ENCODE measurements at places on chromosomes 2 and 18.

- no peak for DNase-seq
These were observed 94.6 kb downstream of the PTH2R start for GRCh38 chr2:208501206-208501605.

DNA sequence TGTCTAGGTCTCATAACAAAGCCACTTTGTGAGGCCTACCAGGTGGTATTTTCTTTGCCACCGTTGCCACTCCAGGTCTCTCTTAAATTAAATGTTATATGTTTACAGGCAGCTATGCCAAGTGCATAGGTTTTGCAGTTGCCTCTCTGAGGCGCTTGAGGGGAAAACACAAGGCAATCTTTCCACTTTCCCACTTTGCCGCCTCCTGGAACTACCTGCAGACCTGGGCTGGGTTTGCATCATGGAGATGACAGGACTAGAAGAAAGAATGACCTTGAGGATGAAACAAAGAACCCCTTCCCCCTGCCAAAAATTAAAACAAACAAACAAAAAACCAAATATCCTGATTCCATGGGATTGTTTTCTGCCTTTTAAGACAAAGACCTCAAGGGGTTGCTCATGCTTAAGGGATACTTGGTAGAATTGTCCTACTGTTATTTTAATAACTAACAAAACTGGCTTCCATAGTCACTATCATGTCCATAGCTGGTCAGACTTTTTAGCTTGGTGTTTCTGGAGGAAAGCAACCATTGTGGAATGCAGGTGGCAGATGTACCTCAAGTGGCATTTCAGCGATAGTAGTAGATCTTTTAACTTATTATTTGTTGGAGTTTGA is 159.9 kb downstream of the PRPF40A start:
- no peak for DNase-seq

GRCh38 chr18:54396760-54397159 is 39.1 kb downstream of the C18orf54 start:
- no peak for DNase-seq

DNA sequence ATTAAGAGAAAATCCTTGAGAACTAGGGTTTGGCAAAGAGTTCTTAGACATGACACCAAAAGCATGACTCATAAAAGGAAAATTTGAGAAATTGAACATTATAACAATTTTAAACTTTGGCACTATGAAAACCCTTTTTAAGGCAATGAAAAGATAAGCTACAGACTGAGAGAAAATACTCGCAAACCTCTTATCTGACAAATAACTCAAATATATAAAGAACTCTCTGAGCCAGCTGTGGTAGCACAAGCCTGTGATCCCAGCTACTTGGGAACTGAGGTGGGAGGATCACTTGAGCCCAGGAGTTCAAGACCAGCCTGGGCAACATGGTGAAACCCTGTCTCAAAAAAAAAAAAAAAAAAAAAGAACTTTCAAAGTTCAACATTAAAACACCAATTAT is 70.5 kb downstream of the FAM168B start:
- no peak for DNase-seq

DNA sequence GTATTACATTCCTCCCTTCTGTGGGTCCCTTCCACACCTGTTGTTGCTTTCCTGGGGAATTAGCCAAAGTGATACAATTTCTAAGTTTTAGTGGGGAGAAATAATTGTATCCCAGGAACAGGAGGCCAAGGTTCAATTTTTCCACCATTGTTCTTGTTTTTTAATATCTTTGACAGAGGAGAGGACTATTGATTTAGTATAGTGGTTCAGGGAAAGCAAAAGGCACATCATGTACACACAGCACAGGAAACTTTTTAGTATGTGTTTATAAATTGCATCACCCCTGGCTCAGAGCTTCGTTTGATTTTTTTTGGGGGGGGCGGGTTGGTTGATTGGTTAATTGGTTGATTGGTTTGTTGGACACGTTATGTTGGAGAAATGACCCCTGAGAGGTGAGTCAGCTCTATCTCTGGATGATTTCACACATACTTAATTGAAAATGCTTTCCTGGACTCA is 431.6 kb downstream of the PID1 start:
- no peak for DNase-seq

- no peak for DNase-seq
These were observed 1.5 kb downstream of the PXDN start for GRCh38 chr2:1742681-1743395.

- no peak for DNase-seq
These were observed 16.2 kb downstream of the EPB41L3 start for GRCh38 chr18:5527603-5528002.

- no peak for DNase-seq
These were observed 121.2 kb upstream of the SLC35G4 start for GRCh38 chr18:11488175-11488574.

GRCh38 chr2:211748339-211748738 is 790.3 kb downstream of the ERBB4 start:
- no peak for DNase-seq

GRCh38 chr2:47405757-47406156 is 2.8 kb downstream of the MSH2 start:
- no peak for DNase-seq

DNA sequence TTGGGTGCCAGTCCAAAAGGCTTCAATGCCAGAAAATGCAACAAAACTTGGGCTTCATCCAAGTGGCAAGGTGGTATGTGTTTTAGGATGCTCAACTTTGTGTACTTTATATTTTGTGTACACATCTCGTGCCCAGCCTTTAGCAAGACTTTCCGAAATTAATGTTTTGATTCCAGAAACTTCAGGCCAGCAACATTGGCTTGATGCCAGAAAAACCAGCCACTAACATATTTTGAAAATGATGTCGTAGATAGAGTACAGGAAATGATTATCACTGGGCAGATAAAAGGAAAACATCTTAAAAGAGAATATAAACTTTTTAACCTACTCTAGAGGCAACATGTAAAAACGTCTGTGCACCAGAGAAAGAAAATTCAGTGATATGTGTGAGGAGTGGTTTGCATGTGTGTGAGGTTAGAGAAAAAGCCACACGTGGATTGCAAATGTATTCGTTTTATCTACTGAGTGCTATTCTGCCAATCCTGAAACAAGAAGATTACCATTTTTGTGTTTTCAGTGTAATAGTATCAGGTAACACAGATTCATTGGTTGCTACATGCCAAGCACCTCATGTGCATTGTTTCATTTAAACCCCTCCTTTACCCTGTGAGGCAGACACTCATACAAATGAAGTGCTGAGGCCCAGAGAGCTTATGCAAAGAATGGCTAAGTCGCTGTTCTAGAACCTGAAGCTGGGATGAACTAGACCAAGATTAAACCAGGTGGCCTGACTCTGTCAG is 264.8 kb downstream of the C1D start:
- DNase-seq: no peak

DNA sequence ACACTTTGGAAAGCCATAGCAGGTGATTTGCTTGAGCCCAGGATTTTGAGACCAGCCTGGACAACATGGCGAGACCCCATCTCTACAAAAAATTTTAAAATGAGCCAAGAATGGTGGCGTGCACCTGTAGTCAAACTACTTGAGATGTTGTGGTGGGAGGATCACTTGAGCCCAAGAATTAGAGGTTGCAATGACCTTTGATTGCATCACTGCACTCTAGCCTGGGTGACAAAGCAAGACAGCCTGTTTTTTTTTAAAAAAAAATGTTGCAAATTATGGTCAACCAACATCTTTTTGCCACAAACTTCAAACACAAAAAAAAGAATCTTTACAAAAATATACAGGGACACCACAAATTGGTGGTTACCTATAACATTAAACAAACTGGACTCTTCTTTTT is 40.3 kb downstream of the MEX3C start:
- no peak for DNase-seq

DNA sequence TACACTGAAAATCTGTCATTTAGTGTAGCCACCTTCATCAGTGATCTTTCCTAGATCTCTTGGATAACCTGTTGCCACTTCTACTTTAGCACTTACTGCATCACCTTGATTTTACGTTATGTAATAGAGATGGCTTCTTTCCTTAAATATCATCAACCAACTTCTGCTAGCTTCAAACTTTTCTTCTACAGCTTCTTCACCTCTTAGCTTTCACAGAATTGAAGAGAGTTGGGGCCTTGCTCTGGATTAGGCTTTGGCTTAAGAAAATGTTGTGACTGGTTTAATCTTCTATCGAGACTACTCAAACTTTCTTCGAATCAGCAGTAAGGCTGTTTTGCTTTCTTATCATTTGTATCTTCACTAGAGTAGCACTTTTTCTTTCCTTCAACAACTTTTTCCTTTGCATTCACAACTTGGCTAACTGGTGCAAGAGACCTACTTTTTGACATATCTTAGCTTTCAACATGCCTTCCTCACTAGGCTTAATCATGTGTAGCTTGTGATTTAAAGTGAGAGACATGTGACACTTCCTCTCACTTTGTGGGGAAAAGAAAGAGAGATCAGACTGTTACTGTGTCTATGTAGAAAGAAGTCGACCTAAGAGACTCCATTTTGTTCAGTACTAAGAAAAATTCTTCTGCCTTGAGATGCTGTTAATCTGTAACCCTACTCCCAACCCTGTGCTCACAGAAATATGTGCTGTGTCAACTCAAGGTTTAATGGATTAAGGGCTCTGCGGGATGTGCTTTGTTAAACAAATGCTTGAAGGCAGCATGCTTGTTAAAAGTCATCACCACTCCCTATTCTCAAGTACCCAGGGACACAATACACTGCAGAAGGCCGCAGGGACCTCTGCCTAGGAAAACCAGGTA is 99.6 kb downstream of the ATL2 start:
- DNase-seq: no peak

- no peak for DNase-seq
These were observed 2.0 kb downstream of the LYPD6 start for GRCh38 chr2:149332364-149332763.

DNA sequence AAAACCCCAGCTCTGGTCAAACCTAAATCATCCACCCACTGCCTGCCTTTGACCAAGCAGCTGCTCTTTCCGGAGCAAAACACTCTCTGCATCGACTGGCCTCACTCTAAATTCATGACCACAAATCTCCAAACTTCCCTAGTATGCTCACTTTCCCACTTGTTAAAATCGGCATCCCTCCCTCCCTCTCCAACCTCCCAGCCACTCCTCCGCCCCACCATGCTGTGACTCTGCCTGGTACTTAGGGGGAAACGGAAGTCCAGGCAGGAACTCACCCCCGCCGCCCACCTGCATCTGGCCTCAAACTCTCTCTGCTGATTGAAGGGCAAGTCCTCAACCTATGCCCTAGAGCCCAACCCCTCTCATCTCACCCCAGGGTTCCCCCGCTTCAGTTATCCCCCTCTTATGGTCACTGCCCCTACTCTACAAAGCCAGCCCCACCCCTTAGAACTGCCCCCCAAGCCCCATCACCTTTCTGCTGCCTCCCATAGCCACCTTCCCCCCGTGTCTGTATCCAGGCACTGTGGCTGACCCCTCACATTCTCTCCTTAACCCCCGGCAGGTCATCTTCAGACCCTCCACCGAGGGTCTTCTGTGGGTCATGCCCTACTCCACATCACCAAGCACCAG is 3.8 kb upstream of the ADRA2B start:
- no peak for DNase-seq

- no peak for DNase-seq
These were observed 299.0 kb downstream of the TRIB2 start for GRCh38 chr2:13015532-13016320.

DNA sequence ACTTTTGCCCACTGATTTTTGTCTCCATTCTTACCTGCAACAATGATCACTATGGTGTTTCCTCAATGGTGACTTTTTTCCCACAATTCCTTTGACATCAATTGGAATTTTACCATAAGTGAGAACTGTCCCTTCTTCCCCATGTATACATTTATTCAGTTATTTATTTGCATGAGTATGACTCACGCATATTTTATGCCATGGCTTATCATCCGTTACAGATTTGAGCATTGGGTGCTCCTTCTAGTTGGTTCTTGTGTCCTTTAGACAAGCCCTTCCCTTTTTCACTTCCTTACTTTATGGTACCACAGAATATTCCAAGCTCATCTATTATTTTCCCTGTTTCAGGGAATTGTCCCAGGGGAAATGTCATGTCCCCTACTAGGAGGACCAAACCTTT is 7.6 kb downstream of the COX5B start:
- DNase-seq: no peak

DNA sequence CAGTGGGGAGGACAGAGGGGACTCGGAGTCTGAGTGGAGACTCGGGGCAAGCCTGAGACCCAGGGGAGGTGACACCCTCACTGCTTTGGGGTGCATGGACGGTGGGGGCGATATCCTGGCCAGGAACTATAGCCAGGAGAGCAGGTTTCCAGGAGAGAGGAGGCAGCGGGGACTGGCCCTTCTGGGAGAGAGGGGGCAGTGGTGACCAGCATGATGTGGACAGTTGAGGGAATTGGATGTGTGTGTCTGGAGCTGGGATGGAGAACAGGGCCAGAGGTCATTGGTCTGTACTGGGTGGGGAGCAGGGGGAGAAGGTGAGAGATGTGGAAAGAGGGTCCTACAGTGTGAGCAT is 63.6 kb downstream of the ACKR3 start:
- no peak for DNase-seq

DNA sequence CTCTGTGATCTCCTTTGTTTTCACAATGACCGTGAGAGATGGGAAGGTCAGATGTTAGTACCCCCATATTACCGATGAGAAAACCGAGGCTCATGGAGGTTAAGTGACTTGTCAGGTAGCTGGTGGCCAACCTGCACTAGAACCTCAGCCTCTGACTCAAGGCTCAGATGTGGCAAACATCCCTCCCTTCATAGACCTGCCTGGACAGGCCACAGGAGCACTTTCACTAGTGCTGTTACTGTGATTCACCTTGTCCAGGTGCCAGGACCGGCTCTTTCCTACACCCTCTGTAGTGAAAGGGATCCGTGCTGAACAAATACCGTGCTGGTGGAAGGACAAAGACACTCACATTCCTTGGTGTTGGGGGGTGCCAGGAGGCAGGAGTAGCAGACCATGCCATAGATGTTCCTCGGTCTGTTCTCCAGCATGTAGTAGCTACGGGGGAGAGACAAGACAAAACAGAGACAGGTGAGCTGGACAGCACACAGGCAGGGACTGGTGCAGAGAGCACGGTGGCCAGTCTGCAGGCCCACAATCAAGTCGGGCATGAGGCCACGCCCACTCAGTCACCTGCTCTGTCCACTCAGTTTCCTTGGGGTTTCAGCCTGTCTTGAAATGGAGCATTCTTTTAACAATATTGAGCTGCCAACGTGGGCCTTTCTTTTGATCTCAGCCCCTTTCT is 65.9 kb downstream of the EDAR start:
- DNase-seq: no peak

DNA sequence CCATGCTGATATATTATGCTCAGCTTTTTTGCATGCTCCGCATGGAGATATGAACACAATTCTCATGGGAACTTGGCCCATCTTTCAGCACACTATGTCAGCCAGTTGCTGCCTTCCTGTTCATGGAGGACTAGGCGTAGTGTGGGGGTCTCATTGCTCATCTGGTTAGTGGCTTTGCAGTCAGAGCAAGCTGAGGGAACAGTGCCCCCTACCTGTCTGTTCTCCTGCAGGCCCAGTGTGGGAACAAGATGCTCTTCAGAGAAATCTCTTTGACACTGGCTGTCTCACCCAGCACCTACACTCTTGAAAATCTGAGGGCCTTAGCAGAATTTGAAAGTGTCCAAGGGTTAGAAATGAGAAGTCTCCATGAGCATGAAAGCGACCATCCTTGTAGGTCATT is 47.1 kb downstream of the SPTBN1 start:
- DNase-seq: no peak
